ENCODE measurements at places on chromosomes 1 and 21.

DNA sequence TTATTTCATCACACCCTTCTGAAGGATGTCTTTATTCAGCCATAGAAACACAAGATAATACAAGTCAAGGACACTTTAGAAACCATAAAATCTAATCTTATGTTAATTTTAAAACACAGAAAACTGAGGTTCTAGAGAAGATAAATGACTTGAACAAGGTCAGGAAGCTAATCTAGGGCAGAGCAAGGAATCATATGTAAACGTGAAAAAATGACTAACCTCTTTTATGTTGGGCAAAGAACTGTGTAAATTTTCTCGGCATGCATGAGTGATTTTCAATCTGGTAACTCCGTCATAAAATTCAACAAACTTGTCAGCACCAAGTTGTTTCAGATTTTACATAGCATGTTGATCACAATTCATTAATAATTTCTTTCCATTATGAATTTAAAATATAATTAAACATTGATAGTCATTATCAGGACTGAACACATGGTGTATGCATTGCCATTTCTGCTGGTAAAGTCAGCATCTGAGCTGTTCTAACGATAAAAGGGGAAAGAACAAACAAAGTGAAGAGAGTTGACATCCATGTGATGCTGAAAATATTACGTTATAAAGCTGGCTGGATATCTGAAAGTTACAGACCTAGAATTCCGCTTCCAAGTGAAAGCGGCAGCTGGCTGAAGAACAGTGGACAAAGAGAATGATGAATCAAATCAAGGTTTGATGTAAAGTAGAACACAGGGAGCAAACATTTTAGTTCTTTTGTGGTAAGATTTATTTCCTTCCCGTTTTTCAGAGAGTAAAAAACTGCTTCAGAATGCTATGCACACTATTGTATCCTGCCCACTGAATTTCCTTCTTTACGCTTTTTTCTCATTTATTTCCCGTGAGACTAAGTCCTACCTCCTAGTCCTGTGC is 1037.4 kb upstream of the TMPRSS15 start:
- no peak for DNase-seq

- DNase-seq: peak; percentile 29
Observed at GRCh38 chr1:172203135-172203823, 217.2 kb upstream of the C1orf105 start.

DNA sequence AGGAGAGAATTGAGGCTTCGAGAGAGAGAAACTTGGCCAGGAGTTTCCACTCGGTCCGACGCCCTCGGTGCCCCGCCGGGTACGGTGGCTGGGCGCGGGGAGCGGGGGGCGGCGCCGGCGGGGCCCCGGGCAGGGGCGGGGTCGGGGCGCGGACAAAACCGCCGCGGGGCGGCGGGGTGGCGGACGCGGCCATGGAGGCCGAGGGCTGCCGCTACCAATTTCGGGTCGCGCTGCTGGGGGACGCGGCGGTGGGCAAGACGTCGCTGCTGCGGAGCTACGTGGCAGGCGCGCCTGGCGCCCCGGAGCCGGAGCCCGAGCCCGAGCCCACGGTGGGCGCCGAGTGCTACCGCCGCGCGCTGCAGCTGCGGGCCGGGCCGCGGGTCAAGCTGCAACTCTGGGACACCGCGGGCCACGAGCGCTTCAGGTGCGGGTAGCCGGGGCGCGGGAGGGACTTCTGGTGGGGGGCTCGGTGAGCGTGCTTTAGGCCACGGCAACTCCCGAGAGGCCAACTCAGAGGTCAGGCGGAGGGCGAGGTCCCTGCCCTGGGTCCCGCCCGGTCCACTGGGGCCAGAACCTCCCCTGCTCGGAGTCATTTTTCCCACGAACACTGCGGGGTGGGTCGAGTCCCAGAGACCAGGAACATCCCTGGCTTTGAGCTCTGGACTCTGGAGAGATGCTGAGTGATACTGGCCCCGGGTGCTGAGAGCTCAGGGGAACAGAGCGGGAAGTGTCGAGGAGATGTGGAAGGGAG is 431 bp downstream of the RAB42 start:
- DNase-seq: no peak

DNA sequence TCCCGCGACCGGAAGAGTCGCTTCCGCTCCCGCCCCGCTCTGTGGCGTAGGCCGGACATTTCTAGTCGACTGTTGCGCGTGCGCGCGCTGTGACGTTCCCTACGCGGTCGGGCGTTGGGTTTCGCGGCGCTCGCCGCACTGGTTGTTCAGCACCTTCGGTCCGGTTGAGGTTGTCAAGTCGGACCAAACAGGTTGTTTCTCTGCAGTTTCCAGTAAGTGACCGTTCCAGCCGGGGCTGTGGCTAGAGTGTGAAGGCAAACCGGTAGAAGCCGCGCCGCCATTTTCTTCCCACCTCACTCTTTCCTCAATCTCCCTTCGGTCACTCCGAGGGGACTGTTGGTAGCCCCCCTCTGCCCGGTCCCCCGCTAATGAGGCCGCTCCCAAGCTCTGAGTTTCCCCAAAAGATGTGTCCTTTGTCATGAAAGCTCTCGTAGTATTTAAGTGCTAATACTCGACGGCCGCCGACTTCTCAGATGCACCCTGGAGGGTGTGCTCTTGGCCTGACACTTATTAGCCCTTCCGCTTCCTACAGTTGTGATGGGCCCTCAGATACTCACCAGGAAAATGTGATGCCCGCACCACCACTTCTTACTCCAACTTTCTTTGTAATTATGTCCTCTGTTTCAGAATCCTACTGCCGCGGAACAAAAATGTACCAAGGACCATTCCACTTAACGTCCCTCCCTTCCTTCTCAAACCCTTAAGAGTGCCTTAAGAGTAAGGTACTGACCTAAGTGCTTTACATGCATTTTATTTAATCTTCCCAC is 56.3 kb downstream of the TRAF5 start:
- peak; percentile 98 for DNase-seq

GRCh38 chr1:97640677-97641076 is 280.2 kb downstream of the DPYD start:
- no peak for DNase-seq

DNA sequence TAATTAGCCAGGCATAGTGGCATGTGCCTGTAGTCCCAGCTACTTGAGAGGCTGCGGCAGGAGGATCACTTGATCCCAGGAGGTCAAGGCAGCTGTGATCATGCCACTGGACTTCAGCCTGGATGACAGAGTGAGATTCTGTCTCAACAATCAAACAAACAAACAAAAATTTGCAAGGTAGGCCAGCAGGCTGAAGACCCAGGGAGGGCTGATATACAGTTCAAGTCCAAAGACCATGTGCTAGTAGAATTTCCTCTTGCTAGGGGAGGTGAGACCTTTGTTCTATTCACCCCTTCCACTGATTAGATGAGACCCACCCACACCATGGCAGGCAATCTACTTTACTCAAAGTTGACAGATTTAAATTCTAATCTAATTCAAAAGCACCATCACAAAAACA is 31.2 kb upstream of the CNN3 start:
- no peak for DNase-seq

DNA sequence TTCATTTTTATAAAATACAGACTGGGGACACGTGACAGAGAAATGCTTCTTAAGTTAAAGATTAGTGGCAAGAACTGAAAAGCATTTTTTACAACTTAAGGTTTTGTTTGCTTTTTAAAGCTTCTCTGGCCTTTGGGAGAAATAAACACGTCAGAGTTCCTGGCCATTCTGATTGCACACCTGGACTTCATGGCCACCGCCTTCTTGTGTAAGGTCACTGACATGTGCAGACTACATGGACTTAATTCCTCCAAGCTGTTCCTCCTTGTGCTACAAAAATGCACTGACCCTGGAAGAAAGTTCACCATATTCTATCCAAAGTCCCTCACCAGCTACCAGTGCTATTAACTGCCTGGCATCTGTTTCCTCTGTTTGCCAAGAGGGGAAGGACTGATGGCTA is 56.1 kb downstream of the GADD45A start:
- no peak for DNase-seq

DNA sequence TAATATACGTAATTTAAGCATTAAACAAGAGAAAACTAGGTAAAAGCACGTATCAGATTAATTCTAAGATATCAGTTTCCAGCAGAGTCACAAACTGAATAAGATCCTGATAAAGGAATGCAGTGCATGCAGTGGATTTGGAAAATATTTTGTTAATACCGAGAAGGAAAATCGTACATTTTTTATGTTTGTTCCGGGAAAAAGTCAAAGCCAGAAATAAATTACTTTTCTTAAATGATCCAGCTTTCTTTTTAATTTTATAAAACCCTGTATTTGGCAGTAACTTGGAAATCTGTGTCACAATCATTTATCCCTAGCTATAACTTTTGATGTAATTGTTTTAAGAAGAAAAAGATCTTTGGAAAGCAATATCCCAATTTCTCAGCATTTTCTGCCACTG is 955 bp downstream of the PALMD start:
- DNase-seq: no peak

GRCh38 chr1:181406989-181407388 is 76.3 kb upstream of the CACNA1E start:
- DNase-seq: no peak

DNA sequence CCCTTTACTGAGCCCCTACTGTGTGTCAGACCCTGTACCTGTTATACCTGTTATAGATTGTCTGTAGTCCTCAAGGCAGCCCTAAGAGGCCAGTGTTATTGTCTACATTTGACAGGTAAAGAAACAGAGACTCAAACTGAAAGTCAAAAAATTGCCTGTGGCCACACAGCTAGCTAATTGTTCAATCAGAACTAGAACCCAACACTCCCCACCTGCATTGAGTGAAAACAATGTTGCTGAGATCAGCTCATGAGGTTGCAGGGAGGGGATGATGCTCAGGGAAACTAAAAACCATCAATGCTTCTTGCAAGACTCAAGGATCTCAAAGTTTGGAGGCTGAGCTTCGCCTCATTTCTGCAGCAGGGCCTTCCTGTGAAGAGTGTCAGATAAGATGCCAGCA is 109.5 kb upstream of the LMO4 start:
- DNase-seq: peak; percentile 19

DNA sequence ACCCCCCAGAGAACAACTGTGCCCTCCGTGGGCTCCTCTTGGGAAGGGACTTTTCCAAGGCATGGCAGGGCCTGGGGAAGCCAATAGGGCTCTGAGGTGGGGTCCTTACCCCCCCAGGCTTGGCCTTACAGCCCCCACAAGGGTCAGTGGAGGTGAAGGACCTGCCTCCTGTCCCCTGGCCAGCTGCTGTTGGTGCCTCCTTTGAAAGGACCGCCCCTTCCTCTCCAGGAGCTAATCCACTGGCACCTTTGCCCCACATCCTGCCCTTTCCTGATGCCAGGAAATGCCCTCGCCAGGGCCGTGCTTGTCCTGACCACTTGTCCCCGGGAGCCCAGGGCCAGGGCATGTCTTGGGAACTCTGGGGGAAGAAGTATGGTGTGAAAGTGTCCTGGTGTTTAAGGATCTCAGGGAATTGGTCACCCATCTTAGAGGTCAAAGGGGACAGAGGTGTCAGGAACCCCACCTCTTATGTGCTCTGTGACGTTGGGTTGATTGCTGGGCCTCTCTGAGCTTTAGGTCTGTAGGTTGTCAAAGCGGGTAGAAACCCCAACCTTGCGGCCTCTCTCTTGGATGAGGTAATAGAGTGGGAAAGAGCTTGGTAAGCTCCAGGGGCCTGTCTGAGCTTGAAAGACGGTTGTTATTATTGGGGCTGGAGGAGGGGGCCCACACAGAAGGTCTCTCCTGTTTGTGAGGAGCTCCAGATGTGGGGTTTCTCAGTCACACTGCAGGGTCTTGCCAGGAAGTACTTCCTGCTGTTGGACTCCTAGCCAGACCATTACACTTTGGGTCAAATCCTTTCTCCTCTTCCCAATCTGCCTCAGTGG is 2.8 kb downstream of the KCNQ4 start:
- no peak for DNase-seq

GRCh38 chr1:5480906-5481305 is 511.3 kb downstream of the NPHP4 start:
- DNase-seq: no peak

- DNase-seq: no peak
Observed at GRCh38 chr1:116820369-116820768, 66.1 kb downstream of the CD2 start.

- peak; percentile 68 for DNase-seq
Observed at GRCh38 chr1:74468982-74469603, 43.3 kb downstream of the LRRC53 start.

- peak; percentile 80 for DNase-seq
Observed at GRCh38 chr1:48596046-48596445, 124.0 kb upstream of the SPATA6 start.

GRCh38 chr1:24349891-24350290 is 30.7 kb downstream of the GRHL3 start:
- no peak for DNase-seq

DNA sequence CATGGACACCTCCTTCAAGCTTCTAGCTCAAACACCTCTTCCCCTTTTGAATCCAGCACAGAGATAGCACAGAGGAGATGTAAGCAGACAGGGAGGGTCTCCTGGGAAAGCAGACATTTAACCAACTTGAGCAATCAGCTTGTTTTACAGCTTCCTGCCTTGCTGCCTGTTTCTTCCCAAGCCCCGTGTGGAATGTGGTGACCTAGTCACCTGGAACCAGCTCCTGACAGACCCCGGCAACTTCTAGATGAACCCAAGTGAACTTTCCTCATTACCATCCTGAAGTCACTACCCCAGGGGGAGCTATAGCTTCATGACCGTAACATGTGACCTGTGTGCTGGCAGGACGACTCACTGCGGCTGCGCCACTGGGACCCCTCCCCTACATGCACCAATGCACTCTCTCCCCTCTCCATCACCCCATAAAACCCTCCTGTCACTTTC is 24.1 kb upstream of the TTF2 start:
- DNase-seq: peak; percentile 93

DNA sequence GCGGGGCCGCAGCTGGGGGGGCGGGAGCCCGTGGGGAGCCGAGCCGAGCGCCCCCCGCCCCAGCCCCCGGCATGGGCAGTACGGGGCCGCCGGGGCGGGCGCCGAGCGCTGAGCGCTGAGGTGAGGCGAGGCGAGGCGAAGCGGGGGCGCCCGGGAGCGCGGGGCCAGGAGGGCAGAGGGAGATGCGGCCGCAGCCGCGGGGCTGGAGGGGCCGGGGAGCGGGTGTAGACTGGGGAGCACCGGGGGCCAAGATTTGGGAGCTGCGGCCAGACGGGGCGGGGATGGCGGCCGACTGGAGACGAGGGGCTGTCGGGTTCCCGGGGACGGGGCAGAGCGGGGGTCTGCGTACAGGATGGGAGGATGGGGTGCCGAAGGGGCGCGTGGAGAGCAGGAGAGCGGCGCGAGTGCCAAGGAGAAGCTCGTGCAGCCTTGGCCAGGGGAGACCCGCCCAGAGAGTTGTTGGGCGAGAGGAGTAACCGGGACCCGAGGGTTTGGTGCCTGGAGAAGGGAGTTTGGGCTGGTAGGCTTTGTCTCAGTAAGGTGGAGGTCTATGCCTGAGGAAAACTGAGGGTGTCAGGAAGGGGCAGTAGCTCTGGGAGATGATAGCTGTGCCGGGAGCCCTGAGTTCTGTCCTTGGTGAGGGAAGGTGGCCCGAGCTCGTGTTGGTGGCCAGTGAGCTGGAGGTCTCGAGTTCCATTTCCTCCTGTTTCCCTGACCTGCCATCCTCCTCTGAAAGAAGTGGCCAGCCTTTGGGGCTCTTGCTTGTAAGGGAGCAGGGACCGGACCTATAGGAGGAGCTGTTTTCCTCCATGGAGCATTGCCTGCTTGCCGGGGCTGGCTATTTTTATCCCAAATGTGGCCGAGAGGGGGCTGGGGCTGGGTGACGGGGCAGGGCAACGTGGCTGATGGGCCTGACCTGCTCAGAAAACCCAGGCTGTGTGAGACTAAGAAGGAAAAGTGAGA is 539 bp downstream of the ATP8B2 start:
- peak; percentile 96 for DNase-seq

- DNase-seq: no peak
Observed at GRCh38 chr1:241603731-241604245, 36.4 kb downstream of the CHML start.
